ENCODE measurements at places on chromosomes 5 and 9.
A peak's percentile ranks its signal among the peaks of the same experiment; 100 is the strongest.

GRCh38 chr9:85004818-85005413 is 335.4 kb downstream of the NTRK2 start:
- DNase-seq = no peak

- DNase-seq = no peak
Measured at GRCh38 chr9:132826621-132827365, 51.3 kb downstream of the AK8 start.

DNA sequence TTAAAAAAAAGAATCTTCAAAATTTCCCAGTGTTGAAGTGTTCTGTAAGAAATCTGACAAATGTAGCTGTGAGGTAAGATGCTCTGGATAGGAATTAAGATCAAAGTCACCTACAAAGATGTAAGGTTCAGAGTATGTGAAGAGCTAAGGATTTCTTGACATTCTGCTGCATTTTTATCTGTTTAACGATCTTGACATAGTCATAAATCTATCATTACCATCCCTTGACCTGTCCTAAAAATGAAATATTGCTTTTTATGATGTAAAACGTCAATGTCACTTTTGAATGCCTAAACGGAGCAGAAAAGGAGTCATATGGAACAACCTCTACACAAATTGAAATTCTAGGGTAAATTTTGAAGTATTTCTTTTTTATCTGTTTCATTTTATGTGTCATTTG is 939.3 kb downstream of the CDH18 start:
- DNase-seq = no peak

- no peak for DNase-seq
Measured at GRCh38 chr5:96538808-96539250, 105.8 kb upstream of the PCSK1 start.

DNA sequence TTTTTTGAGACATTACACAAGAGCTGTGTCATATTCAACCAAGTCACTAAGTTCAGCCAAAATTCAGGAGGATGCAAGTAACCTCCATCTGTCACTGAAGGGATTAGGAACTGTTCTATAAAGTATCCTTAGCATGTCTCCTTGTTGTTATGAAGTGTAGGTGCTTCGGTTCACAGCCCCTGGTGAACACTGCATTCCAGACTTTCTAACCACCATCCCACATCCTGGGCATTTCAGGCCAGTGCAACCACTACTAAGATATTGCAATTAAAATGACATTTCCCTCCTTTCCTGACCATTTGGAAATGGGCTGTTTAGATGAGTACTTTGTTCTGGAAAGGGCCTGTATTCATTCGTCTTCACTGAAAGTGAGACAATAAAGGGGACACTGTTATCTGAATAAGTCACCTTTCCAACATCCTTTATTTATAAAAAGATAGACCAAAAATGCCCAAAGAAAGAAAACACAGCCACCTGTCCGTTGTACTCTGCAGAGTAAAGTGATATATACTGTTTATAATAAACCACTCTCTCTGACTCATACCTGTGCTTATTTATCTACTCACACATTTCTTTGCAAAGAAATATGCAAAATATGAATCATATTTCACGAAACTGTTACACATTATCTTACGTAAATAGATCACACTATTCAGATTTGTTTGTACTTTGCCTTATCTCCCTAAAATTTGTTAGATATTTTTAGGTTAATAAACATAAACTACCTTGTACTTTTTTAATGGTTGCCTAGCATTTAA is 861.9 kb downstream of the CDH18 start:
- no peak for DNase-seq

DNA sequence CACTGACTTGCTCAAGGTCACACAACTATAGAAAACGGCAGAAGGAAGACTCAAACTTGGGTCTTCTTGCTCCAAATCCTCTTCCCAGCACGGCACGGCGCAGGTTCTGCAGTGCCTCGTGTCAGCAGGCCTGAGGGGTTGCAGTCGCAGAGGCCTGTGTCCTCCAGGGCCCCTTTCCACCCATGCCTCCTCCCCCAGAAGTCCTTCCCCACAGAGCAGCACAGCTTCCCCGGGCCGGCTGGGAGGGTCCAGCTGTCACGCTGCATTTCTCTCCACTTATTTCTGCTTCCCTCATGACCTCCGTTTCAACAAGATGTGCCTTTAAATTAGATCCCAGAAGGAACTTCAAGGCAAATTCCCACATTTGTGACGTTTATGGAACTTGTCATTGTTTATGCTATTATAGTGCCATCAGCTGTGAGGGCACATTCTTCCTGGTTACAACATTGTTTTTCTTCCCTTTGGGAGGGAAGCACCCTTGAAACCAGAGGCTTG is 148.4 kb downstream of the C5orf15 start:
- DNase-seq = no peak

DNA sequence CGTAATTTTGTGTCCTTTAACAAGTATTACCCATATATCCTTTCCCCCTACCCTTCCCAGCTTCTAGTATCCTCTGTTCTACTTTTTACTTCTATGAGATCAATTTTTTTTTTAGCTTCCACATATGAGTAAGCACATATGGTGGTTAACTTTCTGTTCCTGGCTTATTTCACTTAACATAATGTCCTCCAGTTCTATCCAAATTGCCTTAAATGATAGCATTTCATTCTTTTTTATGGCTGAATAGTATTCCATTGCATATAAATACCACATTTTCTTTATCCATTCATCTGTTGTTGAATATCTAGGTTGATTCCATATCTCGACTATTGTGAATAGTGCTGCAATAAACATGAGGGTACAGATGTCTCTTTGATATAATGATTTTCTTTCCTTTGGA is 36.4 kb downstream of the SKIC3 start:
- no peak for DNase-seq

DNA sequence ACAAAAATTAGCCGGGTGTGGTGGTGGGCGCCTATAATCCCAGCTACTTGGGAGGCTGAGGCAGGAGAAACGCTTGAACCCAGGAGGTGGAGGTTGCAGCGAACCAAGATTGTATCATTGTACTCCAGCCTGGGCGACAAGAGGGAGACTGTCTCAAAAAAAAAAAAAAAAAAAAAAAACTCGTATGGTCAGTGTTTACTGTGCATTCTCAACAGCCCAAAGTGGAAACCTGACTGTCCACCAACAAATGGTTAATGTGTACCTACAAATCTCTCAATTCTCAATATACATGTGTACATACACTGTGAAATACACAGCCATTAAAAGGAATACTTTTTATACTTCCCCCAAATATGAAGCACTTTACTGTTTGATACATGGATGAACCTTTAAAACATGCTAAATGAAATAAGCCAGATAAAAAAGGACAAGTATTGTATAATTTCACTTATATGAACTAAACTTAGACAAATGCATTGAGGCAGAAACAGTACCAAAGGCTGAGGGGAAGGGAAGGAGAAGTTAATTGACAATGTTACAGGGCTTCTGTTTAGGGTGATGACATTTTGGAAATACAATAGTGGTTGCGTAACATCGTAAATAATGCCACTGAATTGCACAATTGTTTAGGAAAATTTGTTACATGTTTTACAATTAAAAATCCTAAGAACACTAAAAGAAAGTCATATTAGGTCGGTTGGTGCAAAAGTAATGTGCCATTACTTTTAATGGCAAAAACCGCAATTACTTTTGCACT is 16.5 kb downstream of the DNAJA1 start:
- no peak for DNase-seq

DNA sequence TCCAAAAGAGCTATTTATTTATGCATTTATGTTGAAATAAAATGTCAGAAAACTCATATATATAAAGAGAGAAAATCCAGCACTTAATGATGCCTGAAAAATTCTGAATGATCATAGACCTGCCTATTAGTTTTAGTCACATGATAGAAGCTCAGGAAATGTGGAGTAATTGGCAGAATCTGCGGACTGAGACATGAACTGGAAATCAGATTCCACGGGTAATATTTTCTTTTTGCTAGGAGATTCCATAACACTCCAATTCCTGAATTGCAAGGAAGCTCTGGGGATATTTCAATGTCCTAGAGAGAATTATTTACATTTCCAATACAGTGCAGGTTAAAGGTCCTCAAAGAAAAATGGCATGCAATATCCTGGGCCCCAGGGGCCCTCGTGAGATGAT is 778.8 kb downstream of the SEMA5A start:
- no peak for DNase-seq

DNA sequence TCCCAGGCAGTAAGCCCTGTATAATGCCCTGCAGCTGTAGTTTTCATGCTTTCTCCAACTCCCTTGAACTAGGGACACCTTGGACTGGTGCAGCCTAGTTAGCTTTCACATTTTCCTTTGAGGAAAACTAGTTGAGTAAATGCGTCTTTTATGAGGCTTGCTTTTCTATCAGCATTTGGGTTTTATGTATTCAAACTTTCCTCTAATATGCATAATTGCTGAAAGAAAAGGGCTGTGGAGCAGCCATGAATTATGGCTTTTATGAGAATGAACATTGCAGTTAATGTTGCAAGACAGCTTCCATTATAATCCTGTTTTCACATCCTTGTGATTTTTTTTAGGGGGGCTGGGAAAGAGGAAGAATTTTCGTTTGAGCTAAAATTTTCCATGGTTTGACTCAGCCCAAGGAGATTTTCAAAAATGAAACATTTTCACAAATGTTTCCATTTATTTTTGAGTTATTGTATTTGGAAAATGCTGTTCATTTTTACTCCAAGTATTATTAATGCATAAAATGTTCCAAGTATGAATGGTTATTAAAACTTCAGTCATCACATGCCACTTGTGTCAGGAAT is 57.9 kb upstream of the PPP3R2 start:
- DNase-seq = no peak

DNA sequence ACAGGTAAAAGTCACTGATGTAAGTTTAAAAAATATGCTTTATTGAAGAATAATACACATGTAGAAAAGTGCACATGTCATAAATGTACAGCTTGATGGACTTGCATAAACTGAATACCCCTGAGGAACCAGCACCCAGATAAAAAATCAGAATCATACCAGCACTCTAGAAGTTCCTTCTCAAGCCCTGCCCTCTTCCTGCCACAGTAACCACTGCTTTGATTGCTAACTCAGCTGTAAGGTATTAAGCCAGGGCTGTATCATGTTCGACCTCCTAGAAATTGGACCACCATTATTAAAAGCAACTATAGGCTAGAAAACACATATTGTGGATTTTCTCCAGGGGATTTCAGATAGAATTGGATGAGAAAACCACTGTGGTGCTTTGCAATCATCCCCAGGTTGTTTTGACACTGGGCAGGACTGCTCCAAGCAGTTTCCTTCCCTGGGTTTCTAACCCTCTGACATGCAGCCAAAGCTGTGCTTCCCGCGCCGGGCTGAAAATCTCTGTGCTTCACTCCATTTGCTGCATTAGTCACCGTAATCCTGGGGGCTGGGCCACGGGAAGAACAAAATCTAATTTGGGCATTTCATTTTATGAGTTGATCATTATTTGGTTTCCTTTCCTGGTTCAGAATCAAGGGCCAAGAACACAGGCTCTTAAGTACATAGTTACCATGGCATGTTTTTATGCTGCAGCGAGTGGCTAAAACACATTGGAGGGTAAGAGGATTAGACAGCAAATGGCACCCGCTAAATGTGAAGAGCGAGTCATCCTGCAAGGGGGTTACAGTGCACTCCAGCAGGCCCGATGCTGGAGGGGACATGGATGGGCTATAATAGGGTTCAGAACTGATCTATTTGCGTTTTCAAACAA is 139.4 kb upstream of the IL12B start:
- DNase-seq = no peak

GRCh38 chr9:72305102-72305546 is 59.9 kb downstream of the ZFAND5 start:
- peak; percentile 92 for DNase-seq

- DNase-seq = peak; percentile 51
Measured at GRCh38 chr9:72592502-72593403, 71.3 kb downstream of the TMC1 start.

DNA sequence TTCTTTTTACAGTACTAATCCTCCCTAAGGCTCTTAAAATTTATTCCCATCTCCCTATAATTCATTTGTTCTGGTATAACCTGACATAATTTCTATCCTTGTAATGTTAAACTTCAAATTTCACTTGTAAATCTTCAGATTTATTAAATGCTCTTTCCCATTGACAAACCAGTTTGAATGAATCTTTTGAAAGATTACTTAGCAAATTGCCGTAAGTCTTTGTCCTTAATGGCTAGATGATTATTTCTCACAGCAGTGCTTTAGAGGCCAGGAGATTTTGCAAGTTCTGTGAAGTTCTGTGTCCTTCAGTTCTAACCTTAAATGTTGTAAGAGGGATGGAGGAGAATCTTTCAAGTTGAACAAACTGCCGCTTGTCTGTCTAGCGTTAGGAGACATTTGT is 4.2 kb downstream of the SLC44A1 start:
- no peak for DNase-seq

DNA sequence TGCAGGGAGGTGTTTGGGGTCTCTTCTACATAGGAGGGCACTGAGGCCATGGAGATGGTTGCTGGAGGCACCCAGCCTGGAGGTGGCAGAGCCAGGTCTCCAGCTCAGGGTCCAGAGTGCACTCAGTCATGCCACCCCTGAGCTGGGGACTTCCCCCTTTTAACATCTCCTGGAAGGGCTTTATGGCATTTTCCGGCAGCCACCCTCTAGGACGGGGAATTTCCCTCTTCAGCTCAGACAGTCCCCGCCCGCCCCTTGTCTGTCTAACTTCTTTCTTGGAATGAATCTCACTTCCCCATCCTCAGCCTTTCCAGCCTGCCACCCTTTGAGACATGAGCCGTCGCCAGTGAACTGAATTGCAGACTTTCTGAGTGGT is 49.9 kb downstream of the COL15A1 start:
- peak; percentile 49 for DNase-seq

DNA sequence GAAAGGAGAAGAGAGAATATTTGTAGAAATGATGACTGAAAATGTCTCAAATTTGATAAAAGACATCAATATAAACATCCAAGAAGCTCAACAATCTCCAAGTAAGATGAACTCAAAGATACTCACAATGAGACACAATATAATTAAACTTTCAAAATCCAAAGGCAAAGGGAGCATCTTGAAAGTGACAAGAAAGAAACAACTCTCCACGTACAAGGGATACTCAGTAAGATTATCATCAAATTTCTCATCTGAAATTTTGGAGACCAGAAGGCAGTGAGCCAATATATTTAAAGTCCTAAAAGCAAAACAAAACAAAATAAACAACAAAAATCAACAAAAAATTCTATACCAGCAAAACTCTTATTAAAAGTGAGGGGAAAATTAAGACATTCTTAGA is 428.7 kb downstream of the NFIB start:
- no peak for DNase-seq

- DNase-seq = no peak
Measured at GRCh38 chr5:10528056-10528816, 35.6 kb upstream of the ANKRD33B start.

DNA sequence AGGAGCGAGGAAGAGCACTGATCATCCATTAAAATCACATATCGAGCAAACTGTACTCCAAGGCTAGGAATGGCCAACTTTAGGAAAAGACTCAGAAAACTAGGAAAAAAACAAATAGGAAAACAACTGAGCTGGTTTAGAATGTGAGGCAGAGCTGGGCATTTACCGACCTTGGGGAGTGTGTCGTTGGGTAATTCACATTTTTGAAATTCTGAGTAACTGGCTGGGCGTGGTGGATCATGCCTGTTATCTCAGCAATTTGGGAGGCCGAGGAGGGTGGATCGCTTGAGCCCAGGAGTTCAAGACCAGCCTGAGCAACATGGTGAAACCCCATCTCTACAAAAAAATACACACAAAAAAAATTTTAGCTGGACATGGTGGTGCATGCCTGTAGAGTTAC is 70.1 kb downstream of the ZFAND5 start:
- peak; percentile 63 for DNase-seq

- DNase-seq = no peak
Measured at GRCh38 chr5:43572357-43572756, 15.5 kb upstream of the PAIP1 start.

- DNase-seq = no peak
Measured at GRCh38 chr5:17785774-17786173, 151.5 kb downstream of the TAF11L14 start.

Data from colonic mucosa (tissue), 4 donors.